NCI-H1092 treated with DMSO at 0.1 percent for 48 hours (cell line): ENCODE measurements at places on chromosomes 13 and 19.

- no peak for DNase-seq
Observed at GRCh38 chr19:39263912-39264305, 4.3 kb upstream of the IFNL2 start.

DNA sequence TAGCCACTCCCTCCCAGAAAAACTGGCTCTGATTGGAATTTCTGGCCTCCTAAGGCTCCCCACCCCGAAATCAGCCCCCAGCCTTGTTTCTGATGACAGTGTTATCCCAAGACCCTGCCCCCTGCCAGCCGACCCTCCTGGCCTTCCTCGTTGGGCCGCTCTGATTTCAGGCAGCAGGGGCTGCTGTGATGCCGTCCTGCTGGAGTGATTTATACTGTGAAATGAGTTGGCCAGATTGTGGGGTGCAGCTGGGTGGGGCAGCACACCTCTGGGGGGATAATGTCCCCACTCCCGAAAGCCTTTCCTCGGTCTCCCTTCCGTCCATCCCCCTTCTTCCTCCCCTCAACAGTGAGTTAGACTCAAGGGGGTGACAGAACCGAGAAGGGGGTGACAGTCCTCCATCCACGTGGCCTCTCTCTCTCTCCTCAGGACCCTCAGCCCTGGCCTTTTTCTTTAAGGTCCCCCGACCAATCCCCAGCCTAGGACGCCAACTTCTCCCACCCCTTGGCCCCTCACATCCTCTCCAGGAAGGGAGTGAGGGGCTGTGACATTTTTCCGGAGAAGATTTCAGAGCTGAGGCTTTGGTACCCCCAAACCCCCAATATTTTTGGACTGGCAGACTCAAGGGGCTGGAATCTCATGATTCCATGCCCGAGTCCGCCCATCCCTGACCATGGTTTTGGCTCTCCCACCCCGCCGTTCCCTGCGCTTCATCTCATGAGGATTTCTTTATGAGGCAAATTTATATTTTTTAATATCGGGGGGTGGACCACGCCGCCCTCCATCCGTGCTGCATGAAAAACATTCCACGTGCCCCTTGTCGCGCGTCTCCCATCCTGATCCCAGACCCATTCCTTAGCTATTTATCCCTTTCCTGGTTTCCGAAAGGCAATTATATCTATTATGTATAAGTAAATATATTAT, 6.1 kb downstream of the FOSB start:
- DNase-seq: no peak

DNA sequence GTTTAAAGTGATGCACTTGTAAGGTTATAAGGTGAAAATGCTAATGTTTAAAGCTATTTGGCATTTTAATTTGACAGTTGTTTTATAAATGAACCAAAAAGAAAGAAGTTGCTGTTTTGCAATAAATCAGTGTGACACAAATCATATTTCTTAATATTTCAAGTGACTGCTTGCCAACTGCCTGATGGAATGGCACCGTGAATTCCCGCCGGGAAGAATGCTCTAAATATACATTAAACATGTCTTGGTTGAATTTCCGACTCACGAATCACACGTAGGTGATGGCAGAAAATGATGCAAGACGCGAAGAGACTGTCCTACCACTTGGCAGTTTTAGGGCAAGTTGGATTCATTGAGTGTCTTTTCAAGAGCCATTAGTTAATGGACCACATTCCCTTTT, 3.1 kb upstream of the GJB2 start:
- no peak for DNase-seq

DNA sequence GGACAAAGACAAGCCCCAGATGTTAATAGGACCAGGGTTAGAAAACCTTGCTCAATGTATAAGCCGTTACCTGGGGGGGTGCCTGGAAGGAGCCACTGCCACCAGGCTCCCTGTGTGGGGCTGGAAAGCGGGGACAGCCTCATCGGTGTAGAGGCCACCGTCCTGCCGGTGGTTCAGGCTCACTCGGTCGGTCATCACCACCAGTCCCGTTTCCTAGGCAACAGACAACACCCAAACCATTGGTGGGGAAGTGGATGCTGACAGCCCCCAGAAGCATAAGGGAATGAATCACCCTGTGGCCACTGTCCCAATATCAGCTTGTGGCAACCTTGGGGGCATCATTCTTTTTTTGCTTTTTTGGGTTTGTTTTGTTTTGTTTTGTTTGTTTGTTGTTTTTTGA, 55.8 kb downstream of the CPAMD8 start:
- DNase-seq: no peak

DNA sequence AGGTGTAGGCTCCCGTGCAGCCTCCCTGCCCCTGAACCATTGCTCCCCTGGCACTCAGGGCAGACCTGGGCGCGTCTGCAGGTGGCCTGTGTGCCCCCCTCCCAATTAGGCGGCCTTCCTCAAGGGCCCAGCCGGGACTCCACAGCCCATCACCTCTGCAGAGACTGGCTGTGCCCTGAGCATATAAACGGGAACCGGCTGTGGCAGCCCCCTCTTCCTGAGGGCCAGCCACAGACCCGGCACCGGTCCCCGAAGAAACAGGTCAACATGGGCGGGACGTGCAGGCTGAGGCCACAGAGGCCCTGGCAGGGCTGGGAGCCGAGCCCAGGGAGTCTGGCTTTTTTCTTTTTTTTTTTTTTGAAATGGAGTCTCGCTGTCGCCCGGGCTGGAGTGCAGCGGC, 12.0 kb downstream of the PIAS4 start:
- no peak for DNase-seq
